ENCODE measurements at places on chromosomes 5 and 9. TPM values are rescaled to one million over a fixed set of nuclear protein-coding genes. Genes with fewer than 3 reads are reported as not detected.

DNA sequence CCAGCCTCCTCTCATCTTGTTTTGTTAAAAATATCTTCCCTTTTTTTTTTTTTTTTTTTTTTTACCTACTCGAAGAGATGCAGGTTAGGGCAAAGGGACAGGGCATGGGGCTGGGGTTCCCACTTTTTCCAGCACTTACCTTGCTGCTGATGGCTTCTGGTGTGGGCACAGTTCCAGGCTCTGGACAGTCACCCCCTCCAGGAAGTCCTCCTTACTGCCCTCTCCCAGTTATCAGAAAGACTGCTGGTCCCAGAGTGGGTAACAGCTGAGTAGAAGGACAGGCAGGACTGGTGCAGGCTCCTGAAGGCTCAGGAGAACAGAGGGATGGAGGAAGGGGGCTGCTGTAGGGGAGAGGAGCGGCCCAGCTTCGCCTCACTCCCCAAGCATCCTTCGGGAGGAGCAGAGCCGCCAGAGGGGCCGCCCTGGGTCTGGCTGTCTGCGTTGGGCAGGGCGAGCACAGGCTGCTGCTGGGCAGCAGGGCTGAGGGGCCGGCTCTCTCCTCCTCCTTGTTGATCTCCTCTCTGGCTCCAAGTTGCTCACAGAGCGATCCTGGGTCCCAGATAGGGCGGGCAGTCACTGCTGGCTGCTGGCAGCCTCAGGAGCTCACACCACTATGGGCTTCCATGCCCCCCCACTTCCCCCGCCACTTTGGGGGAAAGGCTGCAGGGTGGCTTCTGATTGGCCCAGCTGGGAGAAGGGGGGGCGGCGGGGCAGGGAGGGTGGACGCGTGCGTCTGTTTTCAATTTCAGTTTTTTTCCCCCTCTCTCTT, at the start of gene PDGFRB:
Gene PDGFRB, minus strand, starts transcription at position 588 of the 769 bp plus-strand sequence. CDS start 18,798 bp downstream, outside the sequence.
- peak; percentile 88 for DNase-seq

DNA sequence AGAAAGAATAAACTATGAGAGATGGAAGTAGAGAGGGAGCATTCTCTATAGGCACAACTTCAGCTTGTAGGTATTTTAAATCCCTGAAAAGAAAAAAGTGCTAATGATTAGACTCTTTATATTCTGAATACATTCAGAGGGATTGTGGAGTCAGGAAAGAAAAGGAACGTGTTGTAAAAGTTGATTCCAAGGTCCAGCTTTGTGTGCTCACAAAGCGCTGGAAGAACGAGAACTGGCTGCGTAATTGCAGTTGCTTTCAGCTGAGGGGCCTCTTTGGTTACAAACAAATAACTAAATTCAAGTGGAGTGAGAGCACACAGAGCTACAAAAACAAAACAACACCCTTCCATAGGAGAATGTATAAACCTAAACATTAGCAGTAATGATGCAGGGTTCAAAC, 1040.4 kb upstream of the WWC1 start:
- DNase-seq: no peak

GRCh38 chr9:93082841-93083411, 13.1 kb upstream of the CARD19 start:
- DNase-seq: peak; percentile 16

DNA sequence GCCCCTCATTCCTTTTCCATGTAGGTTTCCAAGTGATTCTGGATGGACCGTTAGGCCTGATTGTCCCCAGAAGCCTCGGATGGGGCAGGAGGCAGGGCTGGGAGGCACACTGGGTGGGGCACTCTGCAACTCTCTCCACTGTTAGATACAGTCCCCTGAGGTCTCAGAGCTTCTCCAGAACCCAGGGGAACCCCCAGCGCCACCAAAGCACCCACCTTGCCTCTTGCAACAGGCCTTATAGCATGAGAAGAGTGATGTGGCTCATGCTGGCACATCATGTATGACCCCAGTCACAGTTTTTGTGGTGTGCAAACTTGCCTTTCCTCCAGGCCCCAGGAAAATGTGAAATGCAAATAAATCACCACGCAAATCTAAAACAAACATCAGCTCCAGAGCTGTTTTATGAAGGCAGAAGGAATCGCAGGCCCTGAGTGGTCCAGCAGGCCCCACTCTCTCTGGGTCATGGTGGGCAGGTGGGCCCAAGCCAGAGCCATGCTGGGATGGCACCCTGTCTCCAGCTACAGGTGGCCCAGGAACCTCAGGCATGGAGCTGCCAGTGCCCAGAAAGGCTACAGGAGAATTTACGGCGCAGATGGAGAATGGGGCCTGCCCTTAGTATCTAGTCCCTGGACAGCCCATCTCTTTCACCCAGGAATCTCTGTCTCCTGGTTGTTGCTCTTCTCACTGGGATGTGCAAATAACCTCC, 36.3 kb upstream of the CDKN2AIPNL start:
- DNase-seq: no peak

- no peak for DNase-seq
Observed at GRCh38 chr5:62909326-62909725, 330.7 kb downstream of the LRRC70 start.

- DNase-seq: no peak
Observed at GRCh38 chr5:144510845-144511579, 340.3 kb downstream of the KCTD16 start.

GRCh38 chr9:106450549-106450948, 412.4 kb upstream of the ZNF462 start:
- no peak for DNase-seq

GRCh38 chr9:21357479-21358460, 7.1 kb upstream of the IFNA6 start:
- DNase-seq: no peak

DNA sequence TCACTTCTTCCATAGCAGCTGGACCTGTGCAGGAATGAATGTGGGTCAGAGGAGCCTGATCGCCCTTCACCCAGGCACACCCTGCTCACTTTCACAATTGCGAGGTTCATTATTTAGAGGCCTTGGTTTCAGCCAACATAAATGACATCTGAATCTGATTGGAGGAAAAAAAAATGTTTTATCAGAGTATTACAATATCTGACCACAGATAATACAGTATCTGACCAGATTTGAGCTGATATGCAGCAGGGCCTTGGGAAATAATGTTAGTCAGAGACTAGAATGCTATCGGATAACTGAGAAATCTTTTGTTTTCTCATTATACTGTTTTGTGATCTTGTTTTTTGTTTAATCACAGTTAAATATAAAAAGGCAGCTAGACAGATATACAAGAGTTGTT, 7.7 kb downstream of the ICE1 start:
- no peak for DNase-seq

DNA sequence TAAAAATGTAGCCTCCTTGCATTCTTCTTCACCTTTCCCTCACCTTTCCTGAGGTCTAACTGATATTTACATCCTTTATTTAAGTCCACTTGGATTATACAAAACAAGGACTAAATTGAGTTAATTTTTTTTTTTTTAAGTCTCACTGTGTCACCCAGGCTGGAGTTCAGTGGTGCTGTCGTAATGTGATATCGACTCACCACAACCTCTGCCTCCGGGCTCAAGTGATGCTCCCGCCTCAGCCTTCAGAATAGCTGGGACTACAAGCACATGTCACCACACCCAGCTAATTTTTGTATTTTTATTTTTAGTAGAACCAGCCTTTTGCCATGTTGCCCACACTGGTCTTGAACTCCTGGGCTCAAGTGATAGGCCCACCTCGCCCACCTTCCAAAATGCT, 195.3 kb downstream of the BNC2 start:
- DNase-seq: no peak

- no peak for DNase-seq
Observed at GRCh38 chr9:133754688-133755227, 16.6 kb upstream of the SARDH start.

- DNase-seq: no peak
Observed at GRCh38 chr5:112685931-112686330, 51.8 kb upstream of the APC start.

DNA sequence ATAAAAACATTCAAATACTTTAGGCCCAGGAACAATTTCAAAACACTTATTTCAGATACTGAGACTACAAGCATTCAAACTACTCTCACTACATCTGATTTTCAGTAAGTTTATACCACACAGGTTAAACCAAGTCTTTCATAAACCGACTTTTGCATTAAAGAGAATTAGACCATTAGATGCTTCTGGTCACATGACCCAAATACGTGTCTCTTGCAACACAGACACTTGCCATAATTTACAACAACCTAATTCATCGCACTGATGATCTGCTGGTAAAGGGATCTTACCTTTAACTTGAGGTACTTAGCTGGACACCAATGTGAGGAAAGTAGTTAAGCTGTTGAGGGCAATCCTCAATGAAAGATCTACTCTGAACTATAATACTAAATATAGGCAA, 3.2 kb downstream of the HNRNPH1 start:
- no peak for DNase-seq

DNA sequence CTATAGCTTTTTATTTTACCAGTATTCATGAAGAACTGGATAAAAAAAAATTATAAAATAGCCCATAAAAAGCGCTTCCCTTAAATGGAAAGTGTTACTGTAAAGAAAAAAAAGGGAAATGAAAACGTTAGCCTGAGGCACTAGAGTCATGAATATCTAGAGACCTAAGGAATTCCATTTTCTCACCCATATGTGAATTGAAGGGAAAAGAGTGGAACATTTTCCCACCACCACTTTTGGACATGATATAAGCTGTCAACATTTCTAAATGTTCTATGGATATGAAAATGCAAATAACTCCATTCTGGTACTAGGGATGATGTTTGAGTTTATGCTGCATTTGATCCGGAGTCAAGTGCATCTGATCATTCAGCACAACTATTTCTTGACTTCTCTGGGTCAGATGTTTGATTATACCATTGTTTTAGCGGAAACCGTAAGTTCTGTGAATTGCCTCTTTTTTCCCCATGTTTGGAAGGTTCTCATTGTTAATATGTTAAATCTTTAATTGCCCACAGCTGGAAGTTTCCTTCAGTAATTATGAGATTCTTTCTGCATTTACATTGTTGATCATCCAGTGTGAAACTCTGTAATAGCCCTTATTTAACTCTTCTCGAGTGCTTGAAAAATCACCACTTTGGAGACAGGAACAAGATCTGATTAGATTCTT, 467.4 kb upstream of the SEMA6A start:
- no peak for DNase-seq

DNA sequence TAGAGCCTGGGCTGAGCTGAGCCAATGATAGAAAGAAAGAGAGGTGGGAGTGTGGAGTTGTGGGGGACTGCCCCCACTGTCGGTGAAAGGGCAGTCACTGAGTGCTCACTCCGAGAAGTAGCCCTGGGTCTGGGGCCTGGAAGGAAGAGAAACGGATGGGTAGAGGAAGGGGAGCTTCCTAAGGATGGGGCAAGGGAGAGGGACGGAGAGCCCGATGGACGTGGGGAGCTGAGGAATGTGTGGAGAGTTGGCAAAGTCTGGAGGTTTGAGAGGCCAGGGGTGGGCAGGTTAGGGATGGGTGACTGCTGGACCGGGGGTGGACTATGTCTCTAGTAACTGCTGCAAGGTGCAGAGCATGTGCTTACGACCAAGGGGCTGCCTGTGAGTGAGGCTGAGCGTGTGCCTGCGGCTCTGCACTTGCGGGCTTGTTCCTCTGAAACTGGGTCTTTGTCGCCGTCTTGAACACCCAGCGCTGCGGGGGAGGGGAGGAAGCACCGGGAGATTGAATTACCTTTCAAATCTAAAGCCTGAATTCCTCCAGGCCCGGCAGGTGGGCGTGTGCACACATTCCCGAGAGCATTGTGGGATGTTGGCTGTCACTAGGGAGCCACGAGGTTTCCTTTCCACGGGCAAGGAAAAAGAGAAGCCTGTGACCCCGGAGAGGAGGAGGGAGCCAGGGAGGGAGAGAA, 76.4 kb upstream of the ARAP3 start:
- no peak for DNase-seq

GRCh38 chr5:60228676-60229075, 335.1 kb upstream of the PDE4D start:
- DNase-seq: no peak

The ANKRD20A1 gene
- polyA plus RNA-seq: not detected

Data from SK-N-SH (cell line).